Adipocyte (in vitro differentiated cells): ENCODE measurements at places on chromosomes 7 and 10.
A peak's percentile ranks its signal among the peaks of the same experiment; 100 is the strongest.

DNA sequence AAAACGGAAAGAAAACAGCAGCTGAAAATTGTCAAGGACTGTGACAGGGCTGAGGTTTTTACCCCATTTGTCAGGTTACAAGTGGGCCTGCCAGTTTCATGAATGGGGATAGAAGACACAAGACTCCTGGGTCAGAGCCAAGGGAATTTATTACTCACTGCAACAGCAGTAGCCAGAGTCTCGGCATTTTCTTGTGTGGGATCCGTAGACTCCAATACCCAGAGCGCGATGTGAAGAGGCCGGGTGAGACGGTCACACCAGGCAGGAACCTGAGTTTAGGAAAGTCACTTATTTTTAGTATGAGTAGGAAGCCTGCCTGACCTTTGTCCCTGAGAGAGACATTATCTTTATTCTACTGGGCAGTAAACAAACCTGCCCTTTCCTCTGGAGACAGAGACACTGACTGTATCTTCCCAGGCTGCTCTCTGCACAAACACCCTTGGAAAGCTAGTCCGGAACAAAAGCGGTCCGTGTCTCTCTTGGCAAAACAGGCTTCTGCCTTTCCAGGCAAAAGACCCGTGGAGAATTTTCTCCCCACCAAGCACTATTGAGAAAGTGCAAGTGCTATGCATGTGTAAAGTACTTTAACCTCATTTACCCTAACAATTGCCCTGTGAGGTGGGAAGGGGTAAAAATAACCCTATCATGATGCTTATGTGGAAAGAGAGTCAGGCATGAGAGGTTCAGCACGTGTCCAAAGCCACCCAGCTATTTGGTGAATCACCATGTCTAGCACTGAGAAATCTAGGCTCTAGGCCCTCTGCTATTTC lies 58.4 kb downstream of the JCAD start:
- DNase-seq: peak; percentile 78

DNA sequence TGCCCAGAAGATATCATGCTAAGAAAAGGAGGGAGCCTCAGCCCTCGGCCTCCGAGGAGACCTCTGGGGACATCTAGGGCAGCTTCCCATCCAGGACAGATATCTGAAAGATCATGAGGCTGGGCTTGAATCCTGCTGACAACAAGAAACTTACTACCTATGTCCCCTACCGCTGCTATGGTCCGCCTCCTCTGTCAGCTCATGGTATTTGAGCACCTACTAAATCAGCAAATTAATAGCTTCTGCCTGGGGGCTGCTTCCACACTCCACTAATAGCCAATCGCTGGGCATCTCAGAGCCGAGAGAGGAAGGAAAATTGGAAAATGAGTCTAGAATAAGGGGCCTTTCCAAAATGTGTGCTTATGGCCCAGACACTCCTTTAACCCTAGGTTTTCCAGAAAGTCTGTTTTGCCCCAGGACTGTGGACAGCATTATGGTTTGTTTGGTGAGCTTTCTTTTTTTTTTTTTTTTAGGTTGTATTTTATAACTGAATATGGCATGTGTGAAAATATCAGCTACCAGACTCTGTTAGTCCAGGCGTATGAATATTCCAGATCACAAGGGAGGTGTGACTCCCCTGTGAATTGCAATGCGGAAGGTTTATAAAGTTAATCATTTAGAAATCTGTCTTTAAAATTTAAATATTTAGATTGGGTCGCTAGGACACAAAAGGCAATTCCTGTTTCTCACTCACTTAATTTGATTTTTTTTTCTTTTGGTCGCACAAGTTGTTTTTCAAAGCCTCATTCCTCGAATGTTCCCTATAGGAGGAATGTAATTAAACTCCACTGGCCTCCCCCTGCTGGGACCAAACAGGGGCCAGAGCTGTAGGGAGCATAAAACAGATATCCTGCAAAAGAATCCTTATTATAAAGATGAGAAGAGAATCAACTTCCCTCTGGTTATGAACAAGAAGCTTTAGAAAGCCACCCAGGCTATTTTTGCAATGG lies 89.4 kb downstream of the PARP12 start:
- no peak for DNase-seq

DNA sequence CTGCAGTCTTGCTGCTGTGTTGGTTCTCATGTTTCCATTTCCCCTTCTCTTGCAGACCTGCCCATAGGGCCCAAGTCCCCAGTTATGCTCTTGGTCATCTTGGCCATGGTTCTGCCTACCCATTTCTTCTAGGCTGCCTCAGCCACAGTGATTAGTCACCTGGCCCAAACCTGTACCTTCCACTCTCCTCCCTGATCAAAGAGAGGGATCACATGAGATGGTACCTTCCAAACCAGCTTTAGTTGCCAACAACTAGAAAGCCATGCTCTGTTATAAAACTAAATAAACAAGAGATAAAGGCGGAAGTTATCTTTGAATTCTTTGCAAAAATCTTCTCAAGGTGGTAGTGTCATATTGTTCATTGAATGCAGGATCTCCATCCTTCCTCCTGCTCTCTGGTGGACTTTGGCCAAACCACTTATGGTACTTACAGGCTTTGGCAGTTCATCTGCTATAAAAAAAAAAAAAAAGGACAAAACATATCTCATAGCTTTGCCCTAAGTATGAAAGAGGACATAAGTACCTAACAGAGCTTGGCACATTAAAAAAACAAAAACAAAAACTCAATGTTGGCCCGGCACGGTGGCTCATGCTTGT lies 25.8 kb downstream of the TACC2 start:
- DNase-seq: no peak

DNA sequence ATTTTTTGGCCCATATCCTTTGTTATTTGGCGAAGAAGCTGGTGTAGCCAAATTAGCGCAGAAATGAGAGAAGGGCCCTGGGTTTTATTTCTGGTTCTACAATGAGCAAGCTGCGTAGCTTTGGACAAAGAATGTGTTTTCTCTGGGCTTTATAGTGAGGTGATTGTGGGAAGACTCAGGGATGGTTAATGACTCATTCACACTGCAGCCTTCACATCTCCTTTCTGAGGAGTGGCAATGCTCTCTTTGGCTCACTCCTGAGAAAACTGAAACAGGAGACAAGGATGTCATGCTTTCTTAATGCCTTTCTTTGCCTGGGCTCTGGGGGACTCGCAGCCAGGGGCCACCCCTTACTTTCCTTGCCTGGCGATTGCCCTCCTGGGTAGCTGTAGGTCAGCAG lies 271.0 kb upstream of the PODXL start:
- no peak for DNase-seq

- DNase-seq: no peak
Measured at GRCh38 chr10:86340176-86340990, 26.2 kb downstream of the GRID1 start.

DNA sequence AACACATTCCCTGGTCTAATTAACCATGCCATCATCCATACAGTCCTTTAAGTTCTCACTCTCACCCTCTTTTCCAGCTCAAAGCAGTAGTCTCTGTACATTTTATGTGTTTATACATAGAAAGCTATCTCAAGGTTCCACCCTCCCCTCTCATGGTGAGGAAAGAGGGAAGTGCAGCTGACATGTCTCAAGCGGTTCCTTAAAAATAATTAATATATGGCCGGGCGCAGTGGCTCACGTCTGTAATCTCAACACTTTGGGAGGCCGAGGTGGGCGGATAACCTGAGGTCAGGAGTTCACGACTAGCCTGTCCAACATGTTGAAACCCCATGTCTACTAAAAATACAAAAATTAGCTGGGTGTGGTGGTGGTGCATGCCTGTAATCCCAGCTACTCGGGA lies 36.7 kb downstream of the ZC3HAV1 start:
- DNase-seq: no peak

DNA sequence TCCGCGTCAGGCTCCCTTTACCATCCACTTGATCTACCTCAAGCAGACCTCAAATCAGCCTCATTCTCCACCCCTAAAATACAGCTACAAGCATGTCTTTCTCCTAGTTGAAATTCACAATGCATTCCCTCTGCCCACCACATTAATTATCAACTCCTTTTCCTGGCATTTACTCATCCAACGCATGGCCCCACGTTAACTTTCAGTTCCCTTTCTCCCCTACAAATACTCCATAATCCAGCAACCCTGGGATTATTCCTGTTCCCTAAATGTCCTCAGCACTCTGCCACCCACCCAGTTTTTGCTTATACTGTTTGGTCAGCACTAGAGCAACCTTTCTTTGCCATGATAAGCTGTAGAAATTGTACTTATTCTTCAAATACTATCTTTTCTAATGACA lies 5.7 kb upstream of the VIM start:
- DNase-seq: no peak

- peak; percentile 16 for DNase-seq
Measured at GRCh38 chr10:73251683-73252444, 580 bp downstream of the MRPS16 start.

- peak; percentile 69 for DNase-seq
Measured at GRCh38 chr7:150370612-150371071, 2.0 kb downstream of the REPIN1 start.

GRCh38 chr10:28566458-28567015 lies 33.6 kb downstream of the WAC start:
- peak; percentile 29 for DNase-seq

DNA sequence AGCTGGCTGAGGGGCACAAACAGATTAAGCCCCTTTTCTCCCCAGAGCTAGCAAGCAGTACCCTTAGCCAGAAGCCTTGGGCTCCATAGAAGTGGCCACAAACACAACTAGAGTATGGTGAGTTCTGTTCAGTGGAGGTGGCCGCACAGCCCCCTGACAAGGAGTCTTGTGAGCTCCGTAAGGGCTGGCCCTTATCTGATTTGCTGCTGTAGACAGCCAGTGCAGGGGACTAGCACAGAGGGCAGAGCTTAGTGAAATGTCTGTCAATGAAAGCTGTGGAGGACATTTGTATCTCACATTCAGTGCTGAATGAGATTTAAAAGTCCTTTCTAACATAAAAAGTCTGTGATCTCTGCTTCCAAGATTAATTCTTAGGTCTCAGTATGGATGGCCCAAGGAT lies 137.3 kb downstream of the AUTS2 start:
- DNase-seq: no peak

DNA sequence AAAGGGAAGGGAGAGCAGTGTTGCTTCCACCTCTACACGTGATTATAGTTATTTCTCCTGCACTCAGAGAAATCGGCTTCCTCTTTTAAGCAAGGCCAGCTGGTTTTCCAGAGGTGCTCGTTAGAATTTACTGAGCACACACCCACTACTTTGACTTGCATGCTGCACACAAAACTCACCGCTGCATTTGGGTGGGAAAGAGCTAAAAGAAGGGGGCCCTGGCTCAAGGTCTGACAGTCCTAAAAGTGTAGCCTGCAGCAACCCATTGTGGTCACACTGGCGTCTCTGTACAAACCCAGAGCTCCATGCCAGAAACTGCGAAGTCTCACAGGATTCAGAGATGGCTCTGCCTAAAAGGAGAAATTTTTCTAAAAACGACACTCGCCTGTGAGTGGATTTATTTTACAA lies 133.7 kb downstream of the SLC25A13 start:
- DNase-seq: peak; percentile 52

DNA sequence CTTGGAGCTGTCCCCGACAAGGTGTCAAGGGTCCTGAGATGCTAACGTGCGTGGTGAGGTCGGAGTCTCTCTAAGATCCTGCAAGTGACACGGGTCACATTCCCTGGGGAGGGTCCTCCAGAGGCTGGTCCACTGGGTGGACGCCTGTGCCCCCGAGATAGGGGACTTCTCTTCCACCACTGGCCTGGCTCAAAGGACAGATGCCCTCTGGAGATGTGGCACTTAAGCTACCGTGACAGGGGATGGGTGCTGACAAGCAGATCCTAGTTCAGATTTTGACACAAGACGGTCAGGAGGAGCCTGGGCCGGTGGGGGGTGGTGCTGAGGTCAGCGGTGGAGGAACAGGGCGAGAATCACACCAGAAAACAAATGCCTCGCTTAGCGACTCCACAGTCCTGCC lies 178.0 kb downstream of the ADARB2 start:
- no peak for DNase-seq

DNA sequence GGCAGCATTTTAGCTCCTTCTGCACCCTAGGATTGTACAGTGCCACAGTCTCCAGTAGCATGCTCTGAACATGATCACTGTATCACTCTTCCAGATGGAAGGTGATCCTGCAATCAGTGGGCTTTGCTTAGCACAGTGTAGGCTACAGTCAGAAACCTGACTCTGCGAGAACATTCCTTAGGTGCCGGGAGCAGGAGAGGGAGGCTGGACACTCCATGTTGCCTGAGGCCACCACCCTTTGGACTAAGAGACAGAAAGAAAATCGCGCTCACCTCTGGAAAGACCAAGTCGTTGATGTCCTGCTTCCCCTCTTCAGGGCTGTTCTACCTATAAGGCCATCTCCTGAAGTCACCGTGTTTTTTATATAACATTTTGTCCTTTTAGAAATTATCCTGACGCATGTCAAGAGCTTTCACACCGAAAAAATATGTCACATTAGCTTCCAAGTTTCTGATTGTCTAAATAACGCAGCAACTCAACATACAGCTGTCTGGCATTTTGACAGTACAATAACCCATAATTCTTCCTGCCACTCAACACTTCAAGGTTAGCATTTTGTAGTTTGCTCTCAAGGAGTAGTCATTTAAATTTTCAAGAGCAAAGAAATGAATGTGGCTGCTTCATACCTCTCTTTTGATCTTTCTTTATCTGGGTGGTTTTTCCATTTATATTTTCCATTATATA lies 563.1 kb downstream of the LRMDA start:
- no peak for DNase-seq

GRCh38 chr7:105261689-105262088 lies 127.0 kb downstream of the SRPK2 start:
- no peak for DNase-seq

- no peak for DNase-seq
Measured at GRCh38 chr7:130362251-130362816, 17.7 kb downstream of the CPA5 start.

GRCh38 chr10:75922435-75922834 lies 491.0 kb downstream of the LRMDA start:
- DNase-seq: no peak

GRCh38 chr7:35286986-35287385 lies 33.1 kb upstream of the TBX20 start:
- DNase-seq: no peak

GRCh38 chr7:92602352-92603088 lies 12.3 kb upstream of the FAM133B start:
- DNase-seq: no peak

- no peak for DNase-seq
Measured at GRCh38 chr7:73704640-73705550, 14.6 kb downstream of the STX1A start.

GRCh38 chr10:7945034-7945433 lies 109.5 kb upstream of the GATA3 start:
- DNase-seq: no peak

GRCh38 chr7:84364708-84365107 lies 170.1 kb upstream of the SEMA3A start:
- DNase-seq: peak; percentile 67

GRCh38 chr7:152103691-152104090 lies 78.2 kb downstream of the GALNT11 start:
- no peak for DNase-seq

DNA sequence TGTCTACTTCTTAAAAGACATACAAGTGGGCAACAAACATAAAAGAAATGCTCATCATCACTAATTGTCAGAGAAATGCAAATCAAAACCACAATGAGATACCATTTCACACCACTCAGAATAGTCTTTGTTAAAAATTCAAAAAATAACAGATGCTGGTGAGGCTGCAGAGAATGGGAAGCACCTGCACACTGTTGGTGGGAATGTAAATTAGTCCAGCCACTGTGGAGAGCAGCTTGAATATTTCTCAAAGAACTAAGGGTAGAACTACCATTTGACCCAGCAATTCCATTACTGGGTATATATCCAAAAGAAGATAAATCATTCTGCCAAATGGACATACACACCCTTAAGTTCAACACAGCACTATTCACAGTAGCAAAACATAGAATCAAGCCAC lies 61.8 kb upstream of the STEAP1 start:
- DNase-seq: no peak

- peak; percentile 71 for DNase-seq
Measured at GRCh38 chr10:71975871-71976725, 11.9 kb downstream of the CHST3 start.
